NCI-H446 treated with DMSO at 0.1 percent for 48 hours (cell line): ENCODE measurements at places on chromosomes 7 and 10.

- no peak for DNase-seq
Observed at GRCh38 chr10:126422567-126422966, 34.3 kb upstream of the ADAM12 start.

DNA sequence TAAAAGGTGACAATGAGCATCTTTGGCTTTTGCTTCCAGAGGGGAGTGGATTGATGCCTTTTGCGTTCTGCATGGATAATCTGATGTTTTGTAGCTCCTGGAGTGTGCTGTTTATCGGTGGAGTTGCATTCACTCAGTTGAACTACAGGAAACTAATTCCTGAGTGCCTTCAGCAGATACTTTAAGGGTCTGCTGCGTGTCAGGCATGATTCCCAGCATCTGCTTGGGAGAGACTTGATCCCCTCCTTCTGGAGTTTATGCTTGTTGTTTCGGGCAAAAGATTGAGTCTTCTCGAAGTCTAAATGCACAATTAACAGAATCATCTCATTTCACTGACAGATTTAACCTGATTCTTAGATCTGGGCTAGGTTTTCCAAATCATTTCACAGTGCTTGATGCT lies 46.2 kb downstream of the CELF2 start:
- DNase-seq = no peak

DNA sequence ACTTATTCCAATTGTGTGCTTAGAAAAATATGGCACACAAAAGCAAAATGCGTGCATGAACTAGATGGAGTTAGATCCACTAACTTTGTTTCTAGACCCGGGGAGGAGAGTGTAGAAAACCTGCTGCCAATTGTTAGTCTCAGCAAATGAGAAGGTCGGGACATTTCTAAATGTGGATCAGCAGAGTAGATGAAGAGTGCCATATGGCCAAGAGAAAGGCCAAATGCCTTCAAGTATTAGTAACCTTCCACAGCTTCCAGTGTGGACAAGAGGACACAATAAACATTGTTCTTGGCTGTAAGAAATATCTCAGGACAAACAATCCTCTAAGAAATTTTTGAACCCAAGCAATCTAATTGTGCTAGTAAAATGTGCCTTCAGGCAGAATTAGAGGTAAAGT lies 690.3 kb downstream of the REEP3 start:
- peak; percentile 11 for DNase-seq

GRCh38 chr10:8181496-8182157 lies 127.1 kb downstream of the GATA3 start:
- no peak for DNase-seq

DNA sequence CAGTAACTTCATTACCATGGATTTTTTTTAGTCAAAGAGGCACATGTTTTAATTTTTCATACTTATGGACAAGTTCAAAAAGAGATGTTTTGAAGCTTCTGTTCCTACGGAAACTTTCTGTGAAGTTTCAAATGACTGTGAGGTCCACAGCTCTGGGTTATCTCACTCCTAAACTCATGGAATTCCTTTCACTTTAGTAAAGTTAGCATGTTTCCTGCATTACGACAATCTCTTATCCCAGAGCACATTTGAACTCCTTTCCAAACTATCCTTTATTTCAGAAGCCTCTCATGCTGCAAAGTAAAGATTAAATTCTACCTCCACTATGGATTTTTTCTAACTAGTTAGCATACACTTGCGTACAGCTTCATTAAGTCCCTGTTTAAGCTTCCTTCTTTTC lies 15.3 kb upstream of the ADD3 start:
- no peak for DNase-seq

- DNase-seq = no peak
Observed at GRCh38 chr7:117871401-117871777, 1.9 kb downstream of the CTTNBP2 start.

DNA sequence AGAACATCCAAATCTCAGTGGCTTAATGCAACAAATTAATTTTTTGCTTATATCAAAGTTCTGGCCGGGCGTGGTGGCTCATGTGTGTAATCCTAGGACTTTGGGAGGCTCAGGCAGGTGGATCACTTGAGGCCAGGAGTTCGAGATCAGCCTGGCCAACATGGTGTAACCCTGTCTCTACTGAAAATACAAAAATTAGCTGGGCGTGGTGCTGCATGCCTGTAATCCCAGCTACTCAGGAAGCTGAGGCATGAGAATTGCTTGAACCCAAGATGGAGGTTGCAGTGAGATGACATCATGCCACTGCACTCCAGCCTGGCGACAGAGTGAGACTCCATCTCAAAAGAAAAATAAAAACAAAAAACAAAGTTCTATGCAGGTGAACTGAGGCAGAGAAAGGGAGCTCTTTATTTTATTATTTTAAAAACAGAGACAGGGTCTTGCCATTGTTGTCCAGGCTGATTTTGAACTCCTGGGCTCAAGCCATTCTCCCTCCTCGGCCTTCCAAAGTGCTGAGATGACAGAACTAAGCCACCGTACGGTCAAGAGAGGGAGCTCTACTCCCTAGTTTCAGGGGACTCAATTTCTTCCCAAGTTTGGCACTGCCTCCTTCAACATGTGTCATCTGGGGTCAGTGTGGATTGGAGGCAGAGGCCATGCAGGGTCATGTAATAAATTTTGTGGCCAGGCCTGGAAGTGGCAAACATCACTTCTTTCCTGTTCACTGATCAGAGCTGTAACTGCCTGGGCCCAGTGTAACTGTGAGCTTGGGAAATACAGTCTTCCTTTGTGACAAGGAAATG lies 2.4 kb downstream of the ADCK2 start:
- DNase-seq = peak; percentile 31

DNA sequence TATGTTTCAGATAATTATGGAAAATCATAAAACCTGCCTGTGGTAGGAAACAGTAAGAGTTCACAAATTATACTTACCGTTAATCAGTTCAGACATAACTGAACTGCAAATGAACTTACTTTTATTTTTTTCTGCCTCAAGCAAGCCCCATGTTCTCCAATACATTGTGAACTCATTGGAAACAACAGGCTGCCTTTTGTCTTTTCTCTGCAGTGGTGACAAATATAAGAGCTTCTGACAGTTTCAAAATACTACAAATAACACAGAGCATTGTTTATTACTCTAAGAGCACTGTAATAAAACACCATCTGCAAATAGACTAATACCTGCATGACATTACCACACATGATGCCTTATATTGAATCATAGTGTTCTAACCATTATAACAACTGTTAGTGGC lies 94.0 kb upstream of the CDCA7L start:
- no peak for DNase-seq

GRCh38 chr10:110765513-110766319 lies 106.0 kb upstream of the PDCD4 start:
- no peak for DNase-seq

DNA sequence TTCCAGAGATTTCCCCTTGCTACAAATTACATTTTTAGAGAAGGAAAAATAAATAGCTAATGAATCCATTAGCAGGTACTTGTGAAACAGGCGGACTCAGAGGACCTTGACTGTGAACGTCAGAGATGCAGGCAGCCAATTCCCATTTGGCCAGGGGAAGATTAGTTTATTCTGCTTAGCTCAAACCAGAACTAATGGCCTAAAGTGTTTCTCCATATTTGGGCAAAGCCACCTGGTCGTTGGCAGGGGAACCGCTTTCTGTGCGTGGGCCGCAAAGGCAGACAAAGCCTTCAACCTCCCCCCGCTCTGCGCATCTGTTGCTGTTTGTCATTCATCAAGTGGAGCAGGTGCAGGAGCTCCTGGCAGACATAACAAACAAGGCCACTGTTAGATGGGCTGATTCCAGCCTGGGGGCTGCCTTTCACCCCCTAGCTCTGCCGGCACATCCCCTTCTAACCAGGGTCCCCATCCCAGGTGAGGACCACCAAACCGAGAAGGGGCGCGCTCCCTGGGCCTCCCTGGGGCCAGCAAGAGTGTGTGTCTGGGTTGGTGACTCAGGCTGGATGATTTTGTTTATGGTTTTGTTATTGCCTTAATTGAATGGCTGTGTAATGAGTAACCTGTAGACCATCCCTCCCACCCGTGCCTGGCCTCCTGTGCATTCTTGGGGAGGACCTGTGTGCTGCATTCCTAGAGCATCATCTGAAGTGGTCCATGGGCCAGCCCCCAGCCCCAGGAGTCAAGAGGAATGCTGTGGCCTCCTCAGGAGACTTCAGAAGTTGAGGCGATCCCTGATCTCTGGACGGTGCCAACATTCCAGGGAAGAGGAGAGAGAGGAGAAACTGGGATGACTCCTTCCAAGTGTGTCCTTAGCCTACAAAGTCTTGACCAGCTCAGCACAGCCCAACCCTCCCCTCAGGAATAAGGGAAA lies 14.5 kb upstream of the CPA1 start:
- DNase-seq = peak; percentile 91
